ENCODE measurements at places on chromosomes 13 and 19.

DNA sequence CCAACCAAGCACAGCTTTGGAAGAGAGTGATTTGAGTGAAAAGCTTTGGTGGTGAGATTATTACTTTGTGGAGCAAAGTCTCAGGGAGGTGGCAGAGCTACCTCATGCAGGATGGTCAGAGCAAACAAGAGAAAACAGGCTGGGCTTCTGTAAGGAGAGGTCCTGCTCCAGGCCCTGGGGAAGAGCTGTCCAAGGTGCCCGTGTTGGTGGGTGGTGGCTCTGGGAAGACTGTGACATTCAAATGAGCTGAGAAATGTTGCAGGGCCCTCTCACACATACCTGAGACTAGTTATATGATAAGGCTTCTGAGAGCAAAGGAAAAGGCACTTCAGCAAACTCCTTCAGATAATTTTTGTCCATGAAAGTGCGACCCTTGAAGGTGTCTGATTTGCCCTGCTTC lies 205.5 kb upstream of the SOX21 start:
- no peak for DNase-seq

GRCh38 chr19:7579182-7579581 lies 16.5 kb upstream of the CAMSAP3 start:
- DNase-seq = no peak

- DNase-seq = no peak
Observed at GRCh38 chr13:60753641-60754040, 356.6 kb downstream of the TDRD3 start.

DNA sequence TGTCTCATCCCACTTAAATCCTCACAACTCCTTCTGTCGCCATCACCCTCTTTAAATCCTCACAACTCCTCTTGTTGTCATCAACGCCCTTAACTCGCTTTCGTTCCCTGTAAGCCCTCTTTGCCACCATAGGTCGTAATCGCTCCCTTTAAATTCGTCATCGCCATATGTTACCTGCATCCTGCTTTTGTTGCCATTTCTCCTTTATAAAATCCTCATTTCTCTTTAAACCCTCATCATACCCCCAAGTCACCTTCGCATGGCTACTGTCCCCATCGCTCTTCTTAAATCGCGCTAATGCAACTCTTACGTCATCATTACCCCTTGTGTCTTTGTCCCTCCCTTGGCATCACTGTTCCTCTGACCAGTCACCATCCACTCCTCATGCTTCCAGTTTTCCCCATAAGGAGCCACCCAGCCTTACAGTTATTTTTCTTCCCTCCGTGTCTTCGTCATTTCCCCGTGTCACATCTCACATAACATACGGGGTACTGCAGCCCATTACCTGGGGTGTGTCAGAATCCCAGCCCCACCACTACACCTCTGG lies 539 bp downstream of the PLD3 start:
- DNase-seq = no peak

GRCh38 chr13:48530833-48531232 lies 2.0 kb downstream of the RCBTB2 start:
- no peak for DNase-seq

- DNase-seq = no peak
Observed at GRCh38 chr13:59437544-59438301, 726.0 kb downstream of the DIAPH3 start.

DNA sequence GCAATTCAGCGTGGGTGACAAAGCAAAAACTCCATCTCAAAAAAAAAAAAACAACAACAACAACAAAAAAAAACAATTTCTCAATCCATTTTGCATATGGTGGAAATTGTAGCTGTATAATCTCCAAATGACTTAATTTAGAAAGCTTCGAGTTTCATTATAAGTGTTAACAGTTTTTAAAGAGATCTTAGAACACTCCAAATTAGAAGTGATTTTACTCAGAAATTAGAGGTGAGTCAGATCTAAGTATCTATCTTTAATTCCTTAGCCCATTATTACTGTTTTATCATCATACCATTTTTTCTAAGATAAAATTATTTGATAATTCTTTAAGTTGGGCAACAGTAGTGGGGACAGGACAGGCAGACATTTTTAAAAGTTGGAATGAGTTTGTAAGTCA lies 60.5 kb downstream of the ZMYM2 start:
- no peak for DNase-seq

DNA sequence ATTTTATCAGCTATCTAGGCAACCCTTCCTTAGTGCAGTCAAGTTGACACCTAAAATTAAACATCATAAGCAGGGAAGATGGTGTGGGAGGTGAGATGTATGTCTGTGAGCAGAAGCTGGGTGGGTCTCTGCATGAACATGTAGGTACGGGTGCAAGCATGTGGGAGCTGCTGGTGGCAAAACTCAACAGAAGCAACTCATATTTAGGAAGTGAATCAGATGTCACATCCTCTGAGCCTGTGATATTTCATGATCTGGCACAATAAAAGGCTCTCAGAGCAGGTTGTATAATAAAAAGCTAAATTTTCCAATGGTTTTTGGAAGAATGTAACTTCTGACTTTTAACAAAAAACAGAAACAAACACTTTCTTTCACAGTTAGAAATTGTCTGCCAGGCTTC lies 44.4 kb downstream of the C1QTNF9 start:
- no peak for DNase-seq

DNA sequence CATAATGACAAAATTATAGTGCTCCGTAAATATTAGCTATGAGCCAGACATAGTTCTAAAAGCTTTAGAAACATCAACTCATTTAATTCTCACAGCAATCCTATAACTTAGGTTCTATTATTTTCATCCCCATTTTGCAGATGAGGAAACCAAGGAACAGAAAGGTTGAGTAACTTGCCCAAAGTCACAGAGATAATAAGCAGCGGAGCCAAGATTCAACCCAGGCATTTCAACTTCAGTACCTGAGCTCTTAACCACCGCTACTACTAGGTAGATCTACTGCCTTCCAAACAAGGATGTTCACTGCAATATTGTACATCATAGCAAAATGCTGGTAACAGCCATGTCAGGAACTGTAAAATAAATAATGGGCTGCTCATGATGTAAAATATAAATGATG lies 39.9 kb downstream of the ELF1 start:
- DNase-seq = no peak

DNA sequence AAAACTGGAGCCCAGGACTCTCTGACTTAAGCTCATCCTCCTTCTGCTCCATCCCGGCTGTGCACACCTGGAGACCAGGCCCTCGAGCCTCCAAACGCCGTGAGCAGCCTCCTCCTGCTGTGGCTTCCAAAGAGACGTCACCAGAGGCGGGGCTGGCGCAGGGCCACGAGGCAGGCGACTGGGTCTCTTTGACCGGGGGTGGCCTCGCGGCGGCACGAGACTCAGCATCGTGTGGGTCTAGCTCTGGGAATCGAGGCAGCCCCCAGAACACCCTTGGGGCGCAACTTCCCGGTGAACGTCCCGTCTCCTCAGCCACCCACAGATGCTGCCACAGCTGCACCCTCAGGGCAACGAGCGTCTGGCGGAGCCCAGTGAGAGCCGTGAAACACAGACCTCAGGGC lies 22.8 kb downstream of the RASA3 start:
- no peak for DNase-seq

- DNase-seq = no peak
Observed at GRCh38 chr13:93786846-93787489, 560.4 kb downstream of the GPC6 start.

- DNase-seq = no peak
Observed at GRCh38 chr13:30916991-30917390, 10.9 kb downstream of the MEDAG start.

DNA sequence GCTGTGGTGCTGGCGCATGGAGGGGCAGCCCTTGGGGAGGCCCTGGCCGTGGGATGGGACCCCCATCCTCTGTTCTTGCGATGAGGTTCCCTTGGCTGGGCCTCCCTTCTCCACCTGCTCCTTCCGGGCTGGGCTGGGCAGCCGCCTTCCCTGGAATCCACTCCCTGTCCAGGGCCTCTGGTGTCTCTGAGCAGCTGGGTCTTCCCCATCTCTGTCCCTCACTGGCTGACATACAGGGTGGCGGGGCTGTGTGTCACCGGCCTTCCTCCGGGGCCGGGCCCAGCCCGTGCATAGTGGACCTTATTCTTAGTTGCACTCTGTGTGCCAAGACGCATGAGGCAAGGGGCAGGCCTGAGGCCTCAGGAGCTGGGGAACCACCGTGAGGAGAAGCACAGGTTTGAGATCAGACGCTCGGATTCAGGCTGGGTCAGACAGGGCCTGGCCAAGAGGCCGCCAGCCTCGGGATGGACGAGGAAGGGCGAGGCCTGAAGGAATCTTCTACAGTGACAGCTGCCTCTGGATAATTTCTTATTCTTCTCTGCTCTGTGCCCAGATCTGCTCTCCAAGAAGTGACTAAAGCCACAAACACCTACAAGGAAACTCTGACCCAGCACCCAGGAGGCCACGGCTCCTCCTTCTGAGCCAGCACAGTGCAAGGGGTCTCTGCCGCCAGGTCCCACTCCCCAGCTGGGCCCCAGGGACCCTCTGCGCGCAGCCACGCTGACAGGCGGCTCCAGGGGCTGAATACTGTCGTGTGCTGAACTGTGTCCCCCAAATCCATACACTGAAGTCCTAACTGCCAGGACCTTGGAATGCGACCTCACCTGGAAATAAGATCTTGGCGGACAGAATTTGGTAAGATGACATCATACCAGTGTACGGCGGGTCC lies 11.0 kb downstream of the SGTA start:
- DNase-seq = no peak

DNA sequence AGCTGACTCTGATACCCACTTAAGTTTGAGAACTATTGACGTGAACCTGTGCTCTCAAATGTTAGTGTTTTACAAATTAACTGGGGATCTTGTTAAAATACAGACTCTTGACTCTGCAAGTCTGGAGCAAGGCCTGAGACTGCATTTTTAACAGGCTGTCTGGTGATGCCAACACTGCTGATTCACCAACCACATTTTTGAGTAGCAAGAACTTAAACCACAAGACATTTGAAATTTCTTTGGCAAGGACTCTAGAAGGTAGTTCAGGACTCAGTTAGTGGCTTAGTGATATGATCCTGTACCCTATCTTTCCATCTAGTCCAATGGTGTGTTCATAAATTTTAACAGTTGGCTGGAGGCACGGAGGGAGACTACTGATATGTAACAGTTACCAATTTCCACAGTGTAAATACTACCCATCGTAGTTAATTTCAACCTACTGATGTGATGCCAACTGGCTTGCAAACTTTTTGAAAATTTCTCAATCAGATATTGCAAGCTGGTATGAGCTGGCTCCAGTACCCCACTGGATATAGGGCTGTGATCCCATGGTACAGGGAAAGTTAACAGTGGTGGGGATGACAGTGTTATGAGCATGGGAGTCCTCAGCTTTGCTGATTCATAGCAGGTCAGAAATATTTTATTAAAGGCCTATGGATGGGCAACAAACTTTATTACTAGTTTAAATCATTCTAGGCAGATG lies 255.1 kb downstream of the TBC1D4 start:
- no peak for DNase-seq

- DNase-seq = no peak
Observed at GRCh38 chr19:51751655-51752054, at the start of gene FPR1. Gene FPR1, minus strand, starts transcription at chr19:51751878. Its CDS starts 4,884 bp downstream, at chr19:51746994.

DNA sequence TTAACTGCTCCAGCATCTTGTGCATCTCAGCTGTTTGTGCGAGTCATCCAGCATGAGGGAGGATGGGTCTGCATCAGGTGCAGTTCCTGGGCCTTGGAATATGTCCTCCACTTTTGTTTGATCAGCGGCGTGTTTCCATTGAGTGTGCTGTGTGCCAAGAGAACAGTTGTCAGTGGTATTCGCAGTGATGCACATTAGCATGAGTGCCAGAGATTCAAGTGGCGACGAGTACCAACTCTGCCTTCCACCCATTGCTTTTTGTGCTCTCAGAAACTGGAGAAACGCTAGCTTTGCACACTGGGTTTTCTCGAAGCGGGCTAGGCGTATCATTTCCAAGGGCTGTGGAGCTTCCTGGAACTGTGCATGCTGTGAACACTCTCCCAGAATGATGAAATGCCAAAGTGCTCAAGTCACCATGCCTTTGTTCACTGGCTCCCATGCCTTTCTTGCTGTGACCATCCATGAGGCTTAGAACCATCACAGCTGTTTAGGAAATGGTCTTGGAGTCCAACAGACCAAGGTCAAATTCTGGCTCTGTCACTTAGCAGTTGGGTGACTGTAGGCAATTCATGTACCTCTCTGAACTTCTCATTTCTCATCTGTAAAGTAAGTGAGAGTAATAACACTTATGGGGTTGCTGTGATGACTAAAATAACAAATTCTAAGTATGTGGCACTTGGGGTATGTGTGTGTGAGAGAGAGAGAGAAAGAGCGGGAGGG lies 18.4 kb downstream of the LRCH1 start:
- no peak for DNase-seq

DNA sequence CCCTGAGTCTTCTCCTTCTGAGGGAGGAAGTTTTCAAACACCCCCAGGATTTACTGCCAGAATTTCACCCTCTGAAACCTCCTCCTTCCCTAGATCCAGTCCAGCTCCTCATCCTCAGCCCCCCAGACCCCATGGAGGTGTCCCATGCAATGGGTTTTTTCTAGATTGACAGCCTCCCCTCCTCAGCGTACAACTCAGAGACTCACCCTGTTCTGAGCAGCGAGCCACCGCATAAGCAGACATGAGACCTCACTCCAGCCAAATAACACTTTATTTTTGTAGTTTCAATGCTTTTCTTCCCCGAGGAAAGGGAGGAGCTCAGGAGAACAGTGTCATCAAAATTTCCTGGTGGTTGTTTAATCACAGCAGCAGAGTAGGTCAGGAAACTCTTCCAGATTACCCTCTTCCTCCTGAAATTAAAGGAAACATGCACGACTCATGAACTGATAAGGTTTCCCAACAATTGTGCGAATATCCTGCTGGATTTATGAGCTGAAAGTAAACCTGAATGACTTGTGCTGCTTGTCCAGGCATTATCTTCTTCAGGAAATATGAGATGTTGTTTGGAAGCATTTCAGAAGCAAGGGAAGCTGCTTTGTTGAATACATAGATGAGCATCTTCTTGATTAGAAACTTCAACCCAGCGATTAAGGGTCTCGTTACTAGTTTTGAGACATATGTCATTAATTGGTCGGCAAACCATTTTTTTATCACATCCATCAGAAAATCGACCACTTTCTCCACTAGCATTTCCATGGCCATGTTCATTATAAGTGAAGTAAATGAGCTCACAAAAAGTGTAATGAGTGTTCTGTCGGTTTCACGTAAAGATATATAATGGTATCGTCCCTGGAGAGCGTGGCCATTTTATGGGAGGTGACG lies 36.2 kb downstream of the ERICH4 start:
- DNase-seq = no peak

DNA sequence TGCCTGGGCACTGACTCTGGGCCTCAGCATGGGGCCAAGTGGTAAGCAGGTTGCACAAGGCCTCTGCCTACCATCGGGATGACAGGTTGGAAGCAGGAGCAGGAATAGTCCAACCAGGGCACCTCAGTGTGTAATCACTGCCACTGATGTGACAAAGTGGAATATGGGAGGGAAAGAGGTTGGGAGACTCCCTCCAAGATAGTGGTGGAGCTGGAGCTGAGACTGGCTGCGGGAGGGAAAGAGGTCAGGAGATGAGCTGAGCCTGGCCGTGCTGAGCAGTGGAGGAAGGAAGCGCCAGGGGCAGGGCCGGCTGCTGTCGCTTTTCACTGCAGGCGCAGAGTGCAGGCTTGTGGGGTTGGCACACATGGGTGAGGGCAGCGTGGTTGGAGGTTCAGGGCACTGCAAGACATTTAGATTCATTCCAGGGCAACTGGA lies 6.8 kb downstream of the UPF3A start:
- DNase-seq = no peak

Data from thoracic aorta (tissue), 2 donors.